Activated CD8-positive, alpha-beta memory T cell treated with anti-CD3 and anti-CD28 coated beads for 24 hours (primary cell): ENCODE measurements at places on chromosomes 12 and 14.

- no peak for DNase-seq
Observed at GRCh38 chr12:77256956-77257355, 191.6 kb upstream of the E2F7 start.

- no peak for DNase-seq
Observed at GRCh38 chr12:52013626-52014310, 7.0 kb downstream of the TAMALIN start.

DNA sequence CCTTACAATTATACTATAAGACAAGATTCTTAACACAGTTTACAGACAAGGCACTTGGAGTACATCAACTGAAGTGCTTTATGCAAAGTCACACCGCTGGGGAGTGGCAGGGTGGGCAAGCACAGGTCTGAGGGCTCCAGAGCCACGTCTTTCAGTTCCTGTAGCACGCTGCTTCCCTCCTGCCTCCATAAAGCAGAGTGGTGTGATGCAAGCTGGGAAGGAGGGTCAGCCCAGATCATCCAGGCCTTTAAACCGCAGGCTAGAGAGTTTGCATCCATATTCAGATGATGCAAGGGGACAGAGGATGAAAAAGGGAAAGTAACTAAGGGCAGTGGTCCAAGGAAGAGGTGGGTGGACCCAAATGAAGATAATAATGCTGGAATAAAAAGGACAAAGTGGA is 132.6 kb downstream of the ITPR2 start:
- no peak for DNase-seq

DNA sequence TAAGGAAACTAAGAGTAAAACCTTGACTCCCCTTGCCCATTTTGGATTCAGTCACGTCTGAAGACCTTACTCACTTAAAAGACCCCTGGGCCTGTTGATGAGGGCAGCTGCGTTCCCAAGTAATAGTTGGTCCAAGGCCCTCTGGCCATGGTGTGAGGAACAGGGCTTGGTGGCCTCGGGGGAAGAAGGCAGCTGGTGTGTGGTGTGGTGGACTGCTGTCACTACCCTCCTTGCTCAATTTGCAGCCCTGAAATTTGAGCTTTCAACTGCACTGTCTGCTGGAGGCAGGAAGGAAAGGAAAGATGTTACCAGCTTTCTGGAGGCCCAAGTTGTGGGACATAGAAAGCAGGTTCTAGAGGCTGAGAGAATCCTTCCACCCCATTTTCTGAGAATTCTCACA is 128.2 kb downstream of the SLC38A6 start:
- DNase-seq, result no peak

GRCh38 chr14:34436960-34437728 is 24.9 kb downstream of the SPTSSA start:
- DNase-seq, result no peak

GRCh38 chr12:72282721-72283120 is 10.6 kb downstream of the TRHDE start:
- no peak for DNase-seq

- peak; percentile 47 for DNase-seq
Observed at GRCh38 chr14:104421401-104421821, 158.2 kb upstream of the C14orf180 start.

- no peak for DNase-seq
Observed at GRCh38 chr14:73744175-73744867, 30.1 kb upstream of the PNMA1 start.

- DNase-seq, result no peak
Observed at GRCh38 chr14:104964546-104964945, 13.6 kb downstream of the AHNAK2 start.

DNA sequence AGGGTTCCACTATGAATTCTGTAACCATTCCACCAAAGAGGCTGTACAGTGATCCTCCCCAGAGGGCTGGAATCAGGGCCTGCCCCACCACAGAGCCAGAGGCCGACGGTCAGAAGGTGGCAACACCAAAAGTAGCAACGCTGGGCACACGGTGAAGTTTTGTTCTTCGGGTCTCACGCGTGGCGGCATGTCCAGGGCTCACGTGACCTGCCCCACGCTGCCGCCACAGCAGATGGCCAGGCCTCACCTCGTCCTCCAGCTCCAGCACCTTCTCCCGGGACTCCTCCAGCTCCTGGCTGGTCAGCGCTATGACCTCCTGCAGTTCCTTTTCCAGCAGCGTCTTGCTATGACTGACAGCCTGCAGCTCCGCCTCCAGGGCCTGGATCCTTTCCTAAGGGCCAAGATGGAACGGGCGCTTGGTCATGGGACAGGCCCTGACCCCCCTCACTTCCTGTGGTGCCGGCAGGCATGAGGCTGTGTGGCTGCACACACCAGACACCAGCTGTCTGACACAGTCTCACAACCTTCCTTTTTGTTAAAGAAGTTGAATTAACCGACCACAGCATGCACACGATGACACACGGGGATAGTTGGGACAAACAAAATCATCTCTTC is 22.4 kb upstream of the ANKLE2 start:
- DNase-seq, result no peak

- no peak for DNase-seq
Observed at GRCh38 chr12:109589240-109589590, 15.6 kb downstream of the MVK start.

GRCh38 chr12:68280240-68280639 is 26.8 kb upstream of the IL22 start:
- no peak for DNase-seq

- DNase-seq, result no peak
Observed at GRCh38 chr12:32788405-32788804, 32.7 kb upstream of the YARS2 start.

GRCh38 chr12:69459477-69459876 is 10.7 kb upstream of the FRS2 start:
- no peak for DNase-seq

DNA sequence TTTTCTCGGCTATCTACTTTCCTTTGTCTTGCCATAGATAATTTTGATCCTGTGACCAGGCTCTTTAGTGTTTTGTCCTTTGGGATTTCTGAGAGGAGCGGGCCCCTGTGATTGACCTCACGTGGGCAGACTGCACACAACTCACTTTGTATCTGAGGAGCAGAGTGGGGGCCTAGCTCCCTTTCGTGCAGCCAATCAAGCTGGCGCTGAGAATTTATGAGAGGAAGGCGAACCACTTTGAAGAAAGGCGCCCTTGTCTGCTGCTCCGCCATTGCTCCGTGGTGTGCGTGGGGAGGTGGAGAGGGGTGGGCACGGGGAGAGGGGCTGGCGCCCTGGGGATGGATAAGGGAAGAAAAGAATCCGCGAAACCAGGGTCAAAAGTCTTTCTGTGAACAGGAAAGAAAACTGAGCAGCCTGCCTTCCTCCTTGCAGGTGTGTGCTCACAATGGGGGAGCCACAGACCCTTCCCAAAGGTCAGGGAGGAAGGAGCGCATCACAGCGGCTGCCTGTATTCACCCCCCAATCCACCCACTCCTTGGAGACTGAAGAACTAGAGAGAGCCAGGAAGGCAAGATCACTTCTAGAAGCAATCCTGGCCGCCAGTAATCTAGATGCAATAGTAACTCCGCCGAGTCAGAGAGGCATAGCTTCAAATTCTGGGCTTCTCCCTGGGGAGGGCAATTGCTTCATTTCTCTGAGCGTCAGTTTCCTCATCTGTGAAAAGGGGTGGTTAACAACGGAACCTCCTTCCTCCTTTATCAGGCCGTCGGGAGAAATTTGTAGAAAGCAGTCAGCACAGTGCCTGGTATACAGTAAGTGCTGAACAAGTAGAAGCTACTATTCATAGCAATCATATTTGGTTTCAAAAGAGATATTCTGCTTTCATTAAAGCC is 24.9 kb upstream of the MED13L start:
- no peak for DNase-seq

DNA sequence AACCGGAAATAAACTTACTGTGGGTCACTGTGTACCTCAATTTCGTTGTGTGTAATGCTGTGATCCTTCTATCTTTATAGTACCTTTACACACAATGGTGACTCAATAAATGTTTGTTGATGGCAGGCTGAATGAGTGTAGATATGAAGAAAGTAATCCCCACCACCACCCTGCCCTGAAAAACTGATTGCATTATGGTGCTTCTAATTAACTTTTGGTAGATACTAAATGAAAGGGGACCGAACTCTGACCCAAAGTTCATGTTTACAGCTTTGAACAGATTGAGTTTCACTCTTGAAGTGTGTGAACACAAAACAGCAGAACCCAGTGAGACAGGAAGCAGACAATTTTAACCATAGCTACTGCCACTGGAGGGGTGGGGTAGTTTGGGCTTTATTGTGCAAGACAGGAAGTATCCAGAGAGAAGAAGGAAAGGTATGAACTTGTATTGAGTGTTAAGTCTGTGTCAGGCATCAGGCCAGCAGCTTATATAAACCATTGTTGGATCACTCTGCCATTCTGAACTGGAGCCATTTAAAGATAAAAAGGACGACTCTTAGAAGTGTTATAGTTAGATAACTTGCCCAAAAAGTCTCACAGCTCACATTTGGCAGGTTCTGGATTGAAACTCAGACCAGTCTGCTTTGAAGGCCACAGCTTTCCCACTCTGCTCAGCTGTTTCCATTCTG is 197.0 kb upstream of the AMIGO2 start:
- no peak for DNase-seq

DNA sequence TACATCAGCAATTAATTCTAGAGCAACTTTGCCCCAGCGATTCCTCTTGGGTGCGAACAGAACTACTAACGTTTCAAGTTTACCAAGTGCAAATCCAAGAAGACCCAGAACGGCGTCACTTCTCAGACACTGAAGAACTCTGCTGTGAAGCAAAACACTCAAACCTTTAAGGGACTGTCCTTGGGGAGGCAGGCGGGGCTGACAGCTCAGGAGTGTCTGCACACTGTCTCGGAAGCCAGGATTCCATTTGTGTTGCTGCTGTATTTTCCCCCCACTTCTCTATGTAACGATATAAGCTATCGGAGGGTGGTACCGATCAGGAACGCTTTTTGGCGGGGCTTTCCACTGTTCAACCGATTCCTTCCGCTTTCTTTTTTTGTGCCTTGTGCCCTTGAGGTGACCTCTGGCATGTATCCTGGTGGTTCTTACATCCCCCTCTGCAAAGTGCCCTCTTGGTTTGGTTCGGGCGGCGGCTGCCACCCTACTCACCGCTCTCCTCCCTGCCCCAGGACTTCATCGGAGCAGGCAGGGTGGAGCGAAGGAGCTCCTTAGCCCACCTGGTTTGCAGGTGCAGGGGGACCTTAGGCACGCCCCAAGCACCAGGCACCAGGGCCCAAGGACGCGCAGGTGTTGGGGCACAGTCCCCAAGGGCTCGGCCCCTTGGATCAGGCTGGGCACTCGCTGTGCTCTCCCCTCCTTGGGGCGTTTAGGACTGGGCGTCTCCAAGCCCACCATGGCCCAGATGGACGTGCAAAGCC is 19.2 kb upstream of the MLXIP start:
- DNase-seq, result no peak

DNA sequence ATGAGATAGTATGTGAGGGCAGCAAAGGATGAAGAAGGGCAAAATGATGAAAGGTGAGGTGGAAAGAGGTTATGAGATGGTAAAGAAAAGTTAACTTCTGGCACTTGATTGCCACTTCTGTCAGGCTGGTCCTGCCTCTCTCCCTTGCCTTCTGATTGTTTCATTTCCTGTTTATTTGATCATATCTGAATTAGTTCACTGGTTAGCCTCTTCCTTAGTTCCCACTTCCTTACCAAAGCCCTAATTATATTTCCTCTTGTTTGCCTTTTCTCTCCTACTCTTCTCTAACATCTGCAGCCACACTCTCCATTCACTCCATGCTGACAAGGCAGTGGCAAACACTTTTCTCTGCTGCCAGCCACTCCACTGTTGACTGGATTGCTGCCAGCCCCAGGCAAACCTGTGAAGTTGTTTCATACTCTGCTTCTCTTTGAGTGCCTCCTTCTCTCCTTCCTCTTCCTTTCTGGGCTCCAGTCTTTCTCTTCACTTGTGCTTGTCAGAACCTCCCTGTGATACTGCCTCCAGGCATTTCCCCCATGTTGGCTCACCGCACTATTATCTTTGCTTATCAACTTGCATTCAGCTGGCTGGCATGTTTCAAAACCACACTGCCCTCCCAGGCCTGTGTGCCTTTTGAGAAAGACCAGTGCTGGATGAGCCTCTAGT is 8.1 kb downstream of the PNP start:
- no peak for DNase-seq

- DNase-seq, result no peak
Observed at GRCh38 chr12:23699031-23699430, 250.4 kb downstream of the SOX5 start.

DNA sequence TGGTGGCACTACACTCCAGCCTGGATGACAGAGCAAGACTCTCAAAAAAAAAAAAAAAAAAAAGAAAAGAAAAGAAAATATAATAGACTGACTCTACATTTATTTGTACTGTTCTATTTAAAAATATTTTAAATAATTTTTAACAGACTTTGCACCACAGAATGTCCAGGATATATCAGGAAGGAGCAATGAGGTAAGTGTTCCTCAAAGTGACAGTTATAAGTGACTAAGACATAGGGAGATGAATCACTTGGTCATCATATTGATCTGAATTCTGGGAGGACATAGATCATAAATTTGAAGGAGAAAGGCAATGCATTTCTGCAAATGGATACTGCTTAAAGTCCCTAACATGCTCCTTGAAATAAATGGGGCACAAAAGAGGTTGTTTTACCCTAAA is 221.5 kb downstream of the KCNC2 start:
- no peak for DNase-seq
